ENCODE measurements at places on chromosomes 3 and 15.
A peak's percentile ranks its signal among the peaks of the same experiment; 100 is the strongest.

GRCh38 chr15:63089260-63090043 lies 32.2 kb upstream of the LACTB start:
- DNase-seq: no peak

DNA sequence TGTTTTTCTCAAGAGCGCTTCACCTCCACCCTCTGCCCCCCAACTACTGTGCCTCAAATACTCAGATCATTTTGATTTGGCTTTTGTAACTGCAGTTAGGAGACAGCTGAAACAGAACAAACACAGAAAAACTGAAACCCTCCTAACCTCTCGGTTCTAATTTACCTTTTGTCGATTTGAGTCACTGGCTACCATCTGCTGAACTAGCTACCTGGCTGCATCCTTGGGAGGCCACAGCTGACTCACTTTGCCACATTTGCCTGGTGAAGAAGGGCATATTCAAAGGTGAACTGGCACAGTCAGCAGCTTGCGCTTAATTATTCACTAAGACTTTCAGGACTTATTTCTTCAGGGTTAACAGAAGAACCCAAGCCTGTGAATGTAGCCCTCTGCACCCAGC lies 117.7 kb downstream of the FOXB1 start:
- no peak for DNase-seq

- DNase-seq: no peak
Measured at GRCh38 chr3:131048030-131048429, 21.4 kb downstream of the NEK11 start.

DNA sequence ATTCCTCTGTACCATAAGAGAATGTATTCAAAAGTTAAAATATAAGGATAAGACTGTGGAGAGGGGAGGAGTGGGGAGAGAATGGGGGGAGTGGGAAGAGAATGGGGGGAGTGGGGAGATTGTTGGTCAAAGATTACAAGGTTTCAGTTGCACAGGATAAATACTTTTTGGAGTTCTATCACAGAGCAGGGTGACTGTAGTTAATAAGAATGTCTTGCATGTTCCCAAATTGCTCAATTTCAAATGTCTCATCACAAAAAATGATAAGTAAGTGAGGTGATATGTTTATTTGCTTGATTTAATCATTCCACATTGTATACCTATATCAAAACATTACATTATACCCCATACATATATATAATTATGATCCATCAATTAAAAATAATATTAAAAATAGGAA lies 23.0 kb upstream of the MEF2A start:
- no peak for DNase-seq

DNA sequence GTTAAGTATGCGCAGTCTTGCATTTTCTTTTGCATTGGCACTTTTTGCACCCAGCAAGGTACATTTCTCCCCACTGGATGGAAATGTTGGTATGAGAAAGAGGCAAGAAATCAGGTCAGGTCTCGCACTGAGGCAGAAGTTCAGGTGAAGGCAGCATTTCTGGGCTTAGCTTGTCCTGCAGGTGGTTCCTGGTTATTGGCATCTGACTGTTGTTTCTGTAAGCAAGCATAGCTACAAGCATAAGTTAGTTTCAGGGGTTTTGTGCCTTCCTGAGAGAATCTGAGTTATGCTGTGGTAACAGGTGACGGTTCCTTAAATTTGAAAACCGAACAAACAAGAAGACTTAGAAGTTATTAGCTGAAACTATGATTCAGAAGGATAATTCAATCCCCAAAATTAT lies 139.4 kb upstream of the GRM7 start:
- no peak for DNase-seq

DNA sequence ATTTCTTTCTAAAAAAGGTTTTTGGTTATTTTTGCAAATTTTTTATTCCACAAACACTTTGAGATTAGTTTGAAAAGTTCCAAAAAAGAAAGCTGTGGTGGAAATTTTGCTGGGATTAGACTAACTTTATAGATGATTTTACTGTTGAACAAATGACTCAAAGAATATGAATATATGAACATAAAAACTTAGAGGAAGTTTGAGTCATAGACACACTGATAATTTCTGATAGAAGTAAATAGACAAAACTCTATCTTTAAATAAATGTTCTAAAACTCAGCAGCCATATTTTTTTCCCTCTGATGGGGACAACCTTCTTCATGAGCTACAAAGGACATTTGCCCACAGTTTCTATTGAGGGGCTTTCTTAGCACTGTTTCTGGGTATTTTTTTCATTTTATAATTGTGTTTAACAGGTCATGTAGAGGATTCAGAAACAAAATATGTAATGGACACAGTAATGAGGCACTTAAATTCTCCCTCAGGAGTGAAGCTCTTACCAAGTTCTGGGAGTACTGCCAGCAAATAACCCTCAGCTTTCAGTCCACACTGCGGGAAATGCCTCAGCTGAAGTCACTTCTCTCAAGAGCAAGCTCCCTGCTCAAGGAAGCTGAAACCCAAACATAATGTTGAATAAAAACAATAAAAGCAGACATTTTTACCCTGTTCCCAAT lies 157.6 kb downstream of the NFKBIZ start:
- DNase-seq: no peak

DNA sequence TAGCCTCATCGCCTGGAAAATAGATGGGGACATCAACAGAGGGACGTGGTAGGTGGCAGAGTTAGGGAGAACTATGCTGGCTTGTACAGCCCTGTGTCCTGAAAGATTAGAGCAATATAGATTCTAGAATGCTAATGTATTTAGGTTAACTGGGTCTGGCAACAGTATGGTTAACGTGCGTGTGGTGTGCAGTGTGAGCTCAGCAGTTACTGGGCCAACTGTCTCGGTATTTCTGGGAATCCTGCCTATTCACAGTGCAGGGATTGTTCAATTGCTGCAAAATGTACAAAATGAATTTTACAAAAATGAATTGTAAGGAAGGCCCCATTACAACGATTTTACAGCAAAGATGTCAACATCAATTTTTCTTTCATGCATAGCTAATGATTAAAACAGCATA lies 20.6 kb downstream of the MEIS2 start:
- DNase-seq: no peak

GRCh38 chr3:173586166-173586565 lies 188.6 kb downstream of the NLGN1 start:
- DNase-seq: no peak

GRCh38 chr3:17030956-17031652 lies 146.3 kb downstream of the PLCL2 start:
- DNase-seq: no peak

- DNase-seq: no peak
Measured at GRCh38 chr3:133949438-133949837, 53.8 kb upstream of the RAB6B start.

- DNase-seq: no peak
Measured at GRCh38 chr15:64141798-64142512, 9.6 kb upstream of the SNX22 start.

- DNase-seq: peak; percentile 30
Measured at GRCh38 chr3:100316641-100317069, 17.9 kb upstream of the NIT2 start.

DNA sequence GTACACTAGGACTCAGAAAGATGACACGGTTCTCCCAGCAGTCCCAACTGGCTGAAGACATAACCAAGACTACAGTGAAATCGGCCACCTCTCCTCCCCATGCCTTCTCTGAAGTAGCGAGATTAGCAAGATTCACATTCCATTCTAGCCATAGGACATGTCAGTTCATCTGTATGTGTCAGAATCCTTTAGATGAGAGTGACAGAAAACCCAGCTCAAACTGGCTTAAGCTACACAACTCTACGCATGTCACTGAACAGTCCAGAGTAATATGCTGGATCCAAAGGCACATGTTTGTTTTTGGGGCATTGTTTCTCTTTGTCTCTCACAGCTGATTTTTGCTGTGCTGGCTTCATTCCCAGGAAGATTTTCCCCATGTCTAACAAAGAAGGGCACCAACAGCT lies 75.8 kb downstream of the RARB start:
- no peak for DNase-seq

- DNase-seq: no peak
Measured at GRCh38 chr15:91471468-91471867, 371.4 kb downstream of the SV2B start.

- DNase-seq: no peak
Measured at GRCh38 chr3:16151109-16151508, 23.4 kb upstream of the GALNT15 start.

GRCh38 chr3:69542089-69542804 lies 156.4 kb upstream of the FRMD4B start:
- no peak for DNase-seq

DNA sequence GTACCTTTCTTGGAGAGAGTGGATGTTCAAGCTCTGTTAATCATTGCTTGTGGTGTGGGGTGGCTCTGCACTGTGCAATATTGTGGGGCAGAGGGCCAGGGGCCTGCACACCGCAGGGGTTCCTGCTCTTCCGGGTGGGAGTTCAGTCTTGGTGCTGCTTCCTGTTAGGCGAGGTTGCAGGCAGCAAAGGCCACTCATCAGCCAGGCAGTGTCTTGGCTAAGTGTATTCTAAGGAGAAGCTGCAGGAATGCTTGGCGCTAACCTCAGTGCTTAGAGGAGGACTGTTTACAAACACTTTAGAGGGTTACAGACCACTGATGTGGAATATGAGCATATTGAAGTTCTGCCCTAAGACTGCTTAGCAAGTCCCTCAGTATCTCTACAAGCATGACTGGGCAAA lies 81.7 kb downstream of the CEP63 start:
- no peak for DNase-seq

GRCh38 chr15:78205856-78206255 lies 28.5 kb downstream of the ACSBG1 start:
- DNase-seq: no peak

GRCh38 chr15:31607656-31608055 lies 281.0 kb downstream of the KLF13 start:
- DNase-seq: no peak

GRCh38 chr15:85688711-85689110 lies 106.0 kb downstream of the KLHL25 start:
- no peak for DNase-seq

- DNase-seq: no peak
Measured at GRCh38 chr3:187222801-187223200, 25.5 kb downstream of the RTP1 start.

GRCh38 chr15:74793135-74794028 lies 11.5 kb downstream of the CSK start:
- DNase-seq: peak; percentile 50

DNA sequence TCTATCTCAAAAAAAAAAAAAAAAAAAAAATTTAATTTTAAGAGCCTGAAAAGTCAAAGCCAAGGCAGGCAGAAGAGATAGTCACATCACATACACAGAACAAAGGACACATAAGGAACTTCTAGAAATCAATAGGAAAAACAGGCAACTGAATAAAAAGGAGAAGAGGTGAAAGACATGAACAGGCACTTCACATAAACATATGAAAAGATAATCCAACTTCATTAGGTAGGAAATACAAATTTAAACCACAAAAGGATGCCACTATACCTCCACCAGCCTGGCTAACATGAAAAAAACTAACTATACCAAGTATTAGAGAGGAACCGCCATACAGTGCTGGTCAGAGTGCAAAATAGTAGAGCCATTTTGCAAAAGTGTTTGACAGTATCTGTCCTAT lies 14.1 kb downstream of the CCDC12 start:
- DNase-seq: no peak

GRCh38 chr3:100368441-100368840 lies 32.4 kb downstream of the TOMM70 start:
- no peak for DNase-seq

GRCh38 chr3:103786296-103786695 lies 1351.5 kb downstream of the ZPLD1 start:
- no peak for DNase-seq

DNA sequence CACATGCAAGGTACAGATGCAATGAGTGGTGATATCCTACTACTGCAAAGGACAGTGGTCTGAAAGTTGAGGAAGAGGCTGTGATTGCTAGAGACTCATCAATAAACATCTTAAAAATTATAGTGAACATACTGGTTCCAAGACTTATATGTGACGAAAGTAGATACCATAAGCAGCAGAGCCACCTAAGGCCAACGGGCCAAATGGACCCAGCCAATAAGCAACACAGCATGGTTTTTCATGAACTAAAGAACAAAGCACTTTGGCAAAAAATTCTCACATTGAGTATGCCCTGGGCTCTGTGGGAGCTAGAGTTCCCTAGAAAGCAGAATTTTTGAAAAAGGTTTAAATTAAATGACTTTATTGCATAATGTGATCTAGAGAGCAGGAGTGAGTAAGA lies 272.1 kb downstream of the SI start:
- no peak for DNase-seq

GRCh38 chr3:50245831-50246516 lies 10.0 kb downstream of the GNAI2 start:
- DNase-seq: peak; percentile 82

DNA sequence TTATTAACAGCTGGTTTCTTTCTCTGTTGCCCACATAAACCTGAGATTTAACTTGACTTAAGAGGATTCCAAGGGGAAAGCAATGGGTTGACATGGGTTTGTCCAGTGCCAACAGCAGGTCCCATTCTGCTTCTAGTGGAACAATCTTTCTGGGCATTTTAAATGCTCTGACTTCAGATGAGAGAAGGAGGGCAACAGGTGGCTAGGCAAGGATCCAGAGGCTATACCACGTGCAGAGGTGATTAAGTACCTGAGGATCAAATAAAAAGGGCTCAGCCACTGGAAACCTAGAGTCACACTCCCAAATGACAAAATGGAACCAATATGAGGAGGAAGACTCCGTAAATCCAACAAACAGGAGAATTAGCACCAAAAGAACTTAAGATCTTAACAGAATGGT lies 28.5 kb downstream of the CMTM6 start:
- DNase-seq: no peak

- DNase-seq: no peak
Measured at GRCh38 chr15:70781236-70781635, 17.9 kb upstream of the UACA start.

DNA sequence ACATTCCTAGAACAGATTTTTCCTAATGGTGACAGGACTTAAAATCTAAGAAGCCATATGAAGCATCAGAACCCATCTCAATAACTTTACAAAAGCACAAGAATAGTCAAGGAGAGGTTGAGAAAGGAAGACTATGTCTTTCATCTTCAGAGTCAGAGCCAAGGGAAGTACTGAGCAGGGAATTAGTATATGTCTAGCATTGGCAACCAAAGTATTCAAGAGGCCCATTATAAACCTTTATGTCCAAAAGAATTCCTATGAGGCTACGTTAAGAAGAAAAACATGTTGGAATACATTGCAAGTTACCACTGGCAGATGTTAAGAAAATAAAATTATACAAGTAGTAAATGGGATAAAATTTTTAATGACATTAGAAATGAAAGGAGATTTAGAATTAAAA lies 150.5 kb downstream of the MAGI1 start:
- no peak for DNase-seq

GRCh38 chr3:80227216-80227615 lies 459.4 kb upstream of the ROBO1 start:
- no peak for DNase-seq

DNA sequence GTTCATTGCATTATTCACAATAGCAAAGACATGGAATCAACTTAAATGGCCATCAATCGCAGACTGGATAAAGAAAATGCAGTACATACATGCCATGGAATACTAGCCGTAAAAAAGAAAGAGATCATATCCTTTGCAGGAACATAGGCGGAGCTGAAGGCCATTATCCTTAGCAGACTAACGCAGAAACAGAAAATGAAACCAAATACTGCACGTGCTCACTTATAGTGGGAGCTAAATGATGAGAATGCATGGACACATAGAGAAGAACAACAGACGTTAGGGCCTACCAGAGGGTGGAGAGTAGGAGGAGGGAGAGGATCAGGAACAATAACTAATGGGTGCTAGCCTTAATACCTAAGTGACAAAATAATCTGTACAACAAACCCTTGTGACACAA lies 57.9 kb downstream of the RASA2 start:
- DNase-seq: no peak

Data from germinal center (tissue), 1 donor.